Liver (tissue), 10 donors: ENCODE measurements at places on chromosomes 1 and 21. TPM values are rescaled to one million over a fixed set of nuclear protein-coding genes. Genes with fewer than 3 reads are reported as not detected.

- DNase-seq: no peak
These were observed 44.3 kb downstream of the ARID1A start for GRCh38 chr1:26740023-26740634.

GPA33 gene
- 0.19 TPM for total RNA-seq

- DNase-seq: no peak
These were observed 7.7 kb upstream of the ECE1 start for GRCh38 chr1:21297975-21298374.

KMO gene
- 10.2 TPM for total RNA-seq

DNA sequence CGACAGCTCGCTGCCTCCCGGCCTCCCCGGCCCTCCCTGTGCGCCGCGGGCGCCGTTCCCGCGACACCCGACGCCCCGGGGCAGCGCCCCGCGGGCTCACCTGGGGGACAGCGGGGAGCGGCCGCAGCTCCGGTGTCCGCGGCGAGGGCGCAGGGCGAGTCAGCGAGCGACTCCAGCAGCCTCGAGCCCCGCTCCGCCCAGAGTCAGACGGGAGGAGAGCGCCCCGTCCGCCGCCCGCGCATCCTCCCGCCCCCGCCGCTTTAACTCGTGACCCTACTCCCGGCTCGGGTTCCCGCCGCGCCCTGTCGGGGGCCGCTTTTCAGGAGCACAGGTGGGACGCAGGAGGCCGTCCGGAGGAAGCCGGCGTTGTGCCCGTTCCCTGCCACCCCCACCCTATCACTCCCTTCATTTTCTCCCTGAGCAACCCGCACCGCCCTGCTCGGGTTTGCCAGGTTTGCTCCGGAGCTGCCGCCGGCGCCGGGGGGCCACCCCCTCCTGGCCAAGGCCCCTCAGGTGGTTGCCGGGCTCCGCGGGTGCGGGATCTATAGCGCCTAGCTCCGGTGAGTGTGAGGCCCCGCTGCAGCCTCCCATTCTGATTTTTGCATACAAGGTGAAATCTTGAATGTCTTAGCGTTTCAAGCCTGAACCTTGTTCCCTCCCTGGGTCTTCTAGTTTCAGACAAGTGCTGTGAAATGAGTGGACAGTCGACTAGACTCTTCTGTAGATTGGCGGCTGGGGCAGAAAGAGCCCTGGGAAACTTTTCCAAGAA is at the start of gene MCOLN3:
MCOLN3 (minus strand) TSS at position 205 of the 769 bp plus-strand sequence. CDS start 3,140 bp downstream, outside the sequence.
- no peak for DNase-seq

- DNase-seq: no peak
These were observed 45.3 kb downstream of the PUM1 start for GRCh38 chr1:31020007-31020790.

PAFAH2 gene
- 10.2 TPM for total RNA-seq

DNA sequence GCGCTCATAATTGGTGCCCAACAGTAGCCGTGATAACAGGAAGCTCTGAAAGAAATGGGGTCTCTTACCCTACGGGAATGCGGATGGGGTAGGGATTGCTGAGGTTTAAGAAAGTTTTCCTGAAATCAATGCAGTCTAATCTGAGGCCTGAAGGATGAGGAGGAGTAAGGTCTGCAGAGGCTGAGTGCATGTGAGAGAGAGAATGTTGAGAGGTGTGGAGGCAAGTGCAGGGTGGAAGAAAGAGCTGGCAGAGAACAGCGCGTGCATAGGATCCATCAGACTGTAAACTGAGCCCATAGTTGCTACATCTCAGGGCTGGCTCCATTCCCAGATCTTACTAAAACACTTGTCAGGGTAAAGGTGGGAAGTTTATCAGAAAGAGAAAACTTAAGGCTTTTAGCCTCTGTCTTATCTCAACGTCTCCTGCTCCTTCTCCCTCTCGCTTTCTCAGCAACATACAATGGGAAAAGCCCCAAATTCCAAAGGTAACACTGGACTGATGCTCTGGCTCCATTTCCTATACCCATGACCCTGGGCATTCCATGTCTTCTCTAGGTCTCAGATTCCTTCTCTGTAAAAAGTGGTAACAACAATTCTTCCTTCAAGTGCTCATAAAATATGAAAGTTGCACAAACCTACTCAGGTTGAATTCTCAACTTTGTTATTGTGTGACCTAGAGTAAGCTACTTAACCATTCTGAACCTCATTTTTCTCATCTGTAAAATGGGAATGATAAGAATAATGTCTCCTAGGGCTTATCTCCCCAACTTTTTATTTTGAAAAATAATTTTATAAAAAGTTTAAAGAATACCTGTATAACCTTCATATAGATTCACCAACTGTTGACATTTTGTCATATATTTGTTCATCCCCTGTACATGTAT is 75.2 kb downstream of the SH3GLB1 start:
- DNase-seq: no peak

- DNase-seq: no peak
These were observed 60.9 kb downstream of the GLIS1 start for GRCh38 chr1:53678046-53678445.

DNA sequence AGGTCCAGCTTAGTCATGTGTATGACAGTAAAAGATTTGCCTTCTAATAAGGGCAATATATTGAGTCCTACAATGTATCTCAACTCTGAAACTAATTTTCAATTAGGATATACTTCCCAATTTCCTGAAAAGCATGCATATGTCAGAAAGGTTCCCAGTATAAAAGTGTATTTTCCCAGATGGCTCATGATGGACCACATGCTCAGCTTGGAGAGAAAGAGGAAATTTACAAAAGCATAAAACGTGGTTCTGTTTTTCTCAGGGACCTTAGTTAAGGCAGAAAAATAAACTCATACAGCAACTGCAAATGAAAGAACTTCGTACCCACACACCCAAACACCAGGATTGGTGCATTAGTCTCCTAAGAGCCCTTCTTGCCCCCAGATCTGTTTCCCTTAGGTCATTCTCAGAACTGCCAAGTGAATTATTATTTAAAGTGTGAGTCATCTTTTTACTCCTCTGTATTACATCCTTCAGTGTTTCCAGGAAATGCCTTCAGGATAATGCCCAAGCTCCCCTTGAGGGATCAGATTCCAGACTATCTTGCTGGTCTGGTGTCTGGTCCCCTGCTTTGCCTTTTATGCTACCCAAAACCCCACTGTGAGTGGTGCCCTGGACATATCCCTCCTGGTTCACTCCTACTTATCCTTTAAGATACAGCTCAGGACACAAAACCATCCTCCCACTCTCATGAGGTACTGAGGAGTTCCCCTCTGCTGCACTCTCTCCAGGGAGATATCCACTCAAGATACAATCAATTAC is 57.4 kb downstream of the SSX2IP start:
- DNase-seq: no peak

MMP23B gene
- 1.6 TPM for total RNA-seq
